ENCODE measurements at places on chromosomes 2 and 18. TPM values are rescaled to one million over a fixed set of nuclear protein-coding genes. Genes with fewer than 3 reads are reported as not detected.
A peak's percentile ranks its signal among the peaks of the same experiment; 100 is the strongest.

Gene CXCR2
- total RNA-seq = 0.48 TPM

Gene FAM228A
- total RNA-seq = 0.48 TPM

DNA sequence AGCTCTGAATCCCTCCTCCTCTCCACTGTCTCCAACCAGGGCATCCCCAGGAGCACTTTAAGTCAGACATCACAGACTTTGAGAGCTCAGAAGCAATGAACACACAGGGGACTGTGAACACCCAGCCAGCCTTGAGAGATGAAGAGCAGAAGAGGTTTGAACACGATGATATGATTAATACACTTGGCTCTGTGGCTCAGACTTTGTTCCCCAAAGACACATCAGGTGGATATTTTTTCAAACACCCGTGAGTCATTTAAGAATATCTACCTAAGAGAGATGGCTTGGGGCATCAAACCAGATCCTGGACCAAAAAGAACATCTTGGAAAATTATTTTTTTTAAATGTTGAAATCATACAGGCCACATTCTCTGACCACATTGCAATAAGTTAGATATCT, 134.9 kb upstream of the OTOS start:
- ATAC-seq = no peak

DNA sequence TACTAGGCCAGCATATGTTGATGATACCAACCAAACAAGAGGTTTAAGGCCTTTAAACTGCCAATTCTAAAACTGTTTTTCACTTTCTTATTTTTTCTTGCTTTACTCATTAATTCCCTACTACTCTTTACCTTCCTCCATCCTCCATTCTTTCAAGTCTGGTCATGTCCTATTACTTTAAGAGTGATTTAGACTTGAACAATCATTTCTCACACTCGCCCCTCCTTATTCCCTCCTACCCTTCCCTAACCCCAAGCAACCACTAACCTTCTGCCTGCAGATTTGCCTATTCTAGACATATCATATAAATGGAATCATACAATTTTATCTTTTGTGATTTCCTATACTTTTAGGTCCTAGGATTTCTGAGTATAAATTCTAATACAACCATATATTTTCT, 127.7 kb downstream of the USP34 start:
- ATAC-seq = no peak

- ATAC-seq = peak; percentile 12
These were observed 41.7 kb upstream of the RND3 start for GRCh38 chr2:150528861-150529801.

Gene BARD1
- 22.3 TPM for total RNA-seq

DNA sequence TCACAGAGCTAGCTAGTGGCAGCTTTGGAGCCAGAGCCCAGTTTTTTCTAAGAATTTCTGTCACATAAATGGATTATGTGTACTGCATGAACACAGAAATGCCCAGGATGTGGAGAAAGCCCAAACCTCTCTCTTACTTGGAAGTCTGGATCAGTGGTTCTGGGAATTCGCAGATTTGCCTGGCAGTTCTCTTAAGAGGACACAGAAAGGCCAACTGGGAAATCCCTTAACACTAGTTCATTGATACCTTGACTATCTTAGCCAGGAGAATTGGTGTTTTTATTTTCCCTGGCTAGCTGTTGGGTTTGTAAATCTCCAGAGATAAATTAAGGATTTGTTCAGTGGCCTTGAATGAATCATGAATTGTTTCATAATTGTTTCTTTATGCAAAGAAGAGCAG, 95.3 kb downstream of the DPP10 start:
- ATAC-seq = no peak

All from activated T-helper 17 cell treated with anti-CD3 and anti-CD28 coated beads, Interleukin-2, amount 50 U/mL, for 72 hours (primary cell).